ENCODE measurements at places on chromosomes 3 and 15.
A peak's percentile ranks its signal among the peaks of the same experiment; 100 is the strongest.

GRCh38 chr3:111917300-111917699 lies 58.2 kb downstream of the PHLDB2 start:
- no peak for DNase-seq

DNA sequence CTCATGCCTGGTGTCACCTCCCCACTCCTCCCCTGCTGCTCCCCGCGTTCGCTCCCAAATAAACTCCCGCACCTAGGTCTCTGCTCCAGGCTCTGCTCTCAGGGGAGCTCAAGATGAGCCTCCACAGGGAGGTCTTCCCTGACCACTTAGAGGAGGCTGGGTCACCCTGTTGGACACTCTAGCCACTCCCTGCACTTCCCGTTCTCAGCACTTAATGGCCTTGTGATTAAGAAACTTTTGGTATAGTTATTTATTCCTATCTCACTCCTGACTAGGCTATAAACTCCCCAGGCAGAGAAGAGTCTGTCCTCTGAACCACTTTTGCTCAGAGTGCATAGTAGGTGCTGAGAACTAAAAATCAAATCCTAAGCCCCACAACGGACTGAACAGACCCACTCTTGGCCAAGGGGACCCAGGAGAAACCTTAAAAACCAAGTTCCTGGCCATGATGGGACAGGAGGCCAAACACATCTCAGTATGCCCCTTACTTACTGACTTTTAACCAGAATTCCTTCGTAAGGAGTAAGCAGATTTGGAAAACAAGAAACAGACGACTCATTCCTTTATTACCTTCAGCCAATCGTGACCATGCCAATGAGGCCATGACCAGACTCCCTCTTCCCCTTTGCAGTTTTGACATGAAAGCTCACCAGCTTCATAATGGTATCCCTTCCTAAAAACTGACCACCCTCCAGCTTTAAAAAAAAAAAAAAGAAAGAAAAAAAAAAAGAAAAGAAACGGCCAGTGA lies 69.0 kb upstream of the HRH1 start:
- no peak for DNase-seq

- no peak for DNase-seq
Observed at GRCh38 chr3:177306252-177306651, 109.0 kb upstream of the TBL1XR1 start.

DNA sequence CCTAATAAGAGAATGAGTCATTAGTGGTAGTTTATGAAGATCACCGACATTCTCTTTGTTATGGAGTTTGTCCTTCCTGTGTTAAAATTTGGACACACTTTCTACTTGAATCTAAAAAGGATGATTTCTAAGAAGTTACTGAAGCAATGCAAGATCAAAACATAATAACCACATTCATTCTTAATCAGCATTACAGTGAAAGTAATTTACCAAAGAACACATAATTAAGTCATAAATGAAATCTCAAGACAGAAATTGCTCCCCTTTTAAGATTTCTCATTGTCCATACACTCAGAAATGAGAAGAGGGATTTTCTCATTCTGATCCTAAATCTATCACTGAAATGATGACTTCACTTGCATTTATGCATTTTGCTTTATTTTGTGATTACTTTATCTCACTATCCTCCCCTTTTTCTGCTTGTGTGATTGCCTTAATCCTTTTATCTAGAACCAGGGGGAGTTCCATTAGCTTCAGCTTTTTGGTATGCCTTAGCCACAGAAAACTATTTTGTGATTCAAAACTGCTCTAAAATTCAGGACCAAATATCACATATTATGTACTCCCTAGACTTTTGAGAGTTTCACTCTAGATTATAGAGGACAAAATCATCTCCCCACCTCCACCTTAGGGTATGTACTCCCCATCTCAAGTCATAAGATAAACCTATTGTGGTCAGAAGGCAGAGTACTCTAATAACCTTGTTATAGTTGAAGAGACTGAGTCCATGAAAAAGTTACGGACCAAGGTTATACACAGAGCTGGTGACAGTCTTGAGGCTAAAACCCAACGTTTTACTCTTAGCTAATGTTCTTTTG lies 817.6 kb upstream of the CFAP20DC start:
- DNase-seq = no peak

DNA sequence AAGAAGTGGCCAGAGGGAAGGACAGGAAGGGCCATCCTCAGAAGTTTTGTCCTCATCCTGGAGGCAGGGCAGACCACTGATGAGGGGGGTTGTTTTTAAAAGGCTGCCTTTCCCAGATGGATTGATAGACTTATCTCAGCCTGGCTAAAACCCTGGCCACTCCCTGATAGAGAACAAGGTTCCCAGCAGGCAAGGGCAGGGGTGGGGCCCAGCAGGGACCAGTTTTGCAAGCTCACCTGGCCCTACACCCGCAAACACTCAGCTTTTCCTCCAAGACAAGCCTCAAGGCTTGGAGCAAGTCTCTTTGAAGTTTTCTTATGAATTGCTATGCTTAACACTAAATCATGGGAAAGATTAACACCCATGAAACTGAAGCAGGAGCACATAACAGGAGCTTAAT lies 9.1 kb downstream of the LIPC start:
- DNase-seq = no peak

- no peak for DNase-seq
Observed at GRCh38 chr15:73902121-73903020, 23.9 kb upstream of the LOXL1 start.

DNA sequence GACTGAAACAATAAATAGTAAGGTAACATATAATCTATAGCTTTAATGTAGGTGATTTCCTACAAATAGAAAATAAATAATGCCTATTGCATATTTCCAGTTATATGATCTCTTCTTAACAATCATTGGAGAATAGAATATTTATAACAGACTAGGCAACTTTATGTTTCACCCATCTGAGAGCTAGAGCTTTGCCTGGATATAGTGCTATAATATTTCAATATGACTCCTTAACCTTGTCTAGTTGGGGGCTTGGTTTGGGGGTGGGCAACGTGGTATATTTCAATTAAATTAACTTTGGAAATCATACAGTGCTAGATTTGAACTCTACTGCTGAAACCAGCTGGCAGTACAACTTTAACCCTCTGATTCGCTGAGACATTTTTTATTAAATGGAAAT lies 265.2 kb downstream of the CNTN4 start:
- DNase-seq = no peak

DNA sequence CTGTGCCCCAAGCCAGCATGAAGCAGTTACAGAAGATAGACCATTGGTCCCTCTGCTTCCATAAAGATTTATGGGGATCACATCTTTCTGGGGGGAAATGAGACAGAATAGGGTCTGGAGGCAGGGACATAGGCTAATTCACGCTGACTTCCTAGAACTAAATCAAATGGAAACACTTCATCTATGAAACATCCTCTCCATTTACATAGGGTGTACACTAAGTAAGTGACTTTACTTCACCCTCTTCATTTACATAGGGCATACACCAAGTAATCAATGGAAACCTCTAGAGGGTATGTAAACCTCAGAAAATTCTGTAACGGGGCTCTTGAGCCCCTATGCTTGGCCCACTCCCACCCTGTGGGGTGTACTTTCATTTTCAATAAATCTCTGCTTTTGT lies 10.1 kb downstream of the LINS1 start:
- no peak for DNase-seq

DNA sequence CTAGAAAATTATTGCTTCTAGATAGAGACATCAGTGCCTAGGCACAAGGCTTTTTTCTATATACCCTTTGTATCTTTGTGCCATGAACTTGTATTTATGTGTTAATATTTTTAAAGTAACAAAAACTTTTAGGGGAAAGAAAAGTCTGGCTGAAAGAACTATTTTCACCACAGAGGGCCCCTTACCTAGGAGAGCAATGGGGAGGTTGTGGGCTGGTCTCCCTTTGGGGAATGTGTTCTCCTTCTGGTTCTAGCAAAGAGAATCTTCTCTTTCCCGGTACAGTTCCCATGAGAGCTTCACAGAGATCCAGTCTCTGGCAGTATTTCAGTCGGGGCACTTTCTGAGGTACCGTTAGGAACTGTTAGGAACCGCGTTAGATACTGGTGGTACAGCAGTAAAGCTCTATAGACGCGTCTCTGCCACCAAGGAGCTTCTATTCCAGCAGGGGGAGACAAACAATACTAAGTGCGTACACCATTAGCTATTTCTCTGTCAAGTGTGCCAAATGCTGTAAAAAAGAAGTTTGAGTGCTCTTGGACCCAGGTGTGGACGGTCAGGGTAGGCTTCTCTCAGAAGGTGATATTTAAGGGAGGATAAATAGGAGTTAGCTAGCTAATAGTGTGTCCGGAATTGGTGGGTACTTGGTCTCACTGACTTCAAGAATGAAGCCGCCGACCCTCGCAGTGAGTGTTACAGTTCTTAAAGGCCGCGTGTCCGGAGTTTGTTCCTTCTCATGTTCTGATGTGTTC lies 4.6 kb upstream of the EPB42 start:
- DNase-seq = peak; percentile 33

GRCh38 chr15:81163961-81164800 lies 30.1 kb downstream of the CFAP161 start:
- DNase-seq = no peak

DNA sequence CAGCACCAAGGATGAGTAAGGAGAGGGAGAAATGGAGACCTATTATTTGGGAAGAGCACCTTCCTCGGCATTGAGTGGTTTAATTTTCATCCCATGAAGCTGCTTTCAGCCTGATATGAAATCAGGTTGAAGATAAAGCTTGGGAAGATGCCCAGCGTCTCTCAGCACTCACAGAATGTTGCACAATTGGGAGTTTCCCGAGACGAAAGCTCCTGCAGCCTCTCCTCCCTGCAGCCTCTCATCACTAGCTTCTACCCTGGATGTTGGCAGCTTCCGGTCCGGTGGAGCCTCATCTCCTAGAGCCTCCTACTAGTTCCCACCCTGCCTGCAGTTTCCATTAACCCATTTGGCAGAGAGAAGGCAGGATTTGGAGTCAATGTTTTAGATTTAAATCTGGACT lies 40.3 kb downstream of the EDEM1 start:
- no peak for DNase-seq

- DNase-seq = no peak
Observed at GRCh38 chr15:81275711-81276392, 48.1 kb downstream of the STARD5 start.

GRCh38 chr3:185059766-185060165 lies 93.1 kb downstream of the C3orf70 start:
- DNase-seq = no peak

All from activated gamma-delta T cell treated with Interleukin-2 at 50 U/mL for 16 hours (primary cell).